ENCODE measurements at places on chromosomes 13 and 19. TPM values are rescaled to one million over a fixed set of nuclear protein-coding genes. Genes with fewer than 3 reads are reported as not detected.

The POU4F1 gene
- under 0.01 TPM for total RNA-seq

The ZNF600 gene
- total RNA-seq: 0.31 TPM

The TEKTIP1 gene
- not detected for total RNA-seq

DNA sequence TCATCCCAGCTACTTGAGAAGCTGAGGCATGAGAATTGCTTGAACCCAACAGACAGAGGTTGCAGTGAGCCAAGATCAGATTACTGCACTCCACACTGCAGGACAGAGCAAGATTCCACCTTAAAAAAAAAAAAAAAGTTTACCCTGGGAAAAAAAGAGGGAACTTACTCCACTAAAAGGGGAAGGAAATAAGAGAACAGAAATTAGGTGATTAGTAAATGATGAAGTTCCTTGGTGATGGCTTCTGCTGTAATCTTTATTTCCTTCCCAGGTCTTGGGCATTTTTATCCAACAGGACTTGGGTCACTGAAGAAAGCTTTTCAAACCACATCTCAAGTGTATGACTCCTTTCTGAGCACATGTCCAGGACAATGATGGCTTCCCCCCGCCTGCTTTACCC is 9.3 kb downstream of the ZNF780A start:
- no peak for DNase-seq

DNA sequence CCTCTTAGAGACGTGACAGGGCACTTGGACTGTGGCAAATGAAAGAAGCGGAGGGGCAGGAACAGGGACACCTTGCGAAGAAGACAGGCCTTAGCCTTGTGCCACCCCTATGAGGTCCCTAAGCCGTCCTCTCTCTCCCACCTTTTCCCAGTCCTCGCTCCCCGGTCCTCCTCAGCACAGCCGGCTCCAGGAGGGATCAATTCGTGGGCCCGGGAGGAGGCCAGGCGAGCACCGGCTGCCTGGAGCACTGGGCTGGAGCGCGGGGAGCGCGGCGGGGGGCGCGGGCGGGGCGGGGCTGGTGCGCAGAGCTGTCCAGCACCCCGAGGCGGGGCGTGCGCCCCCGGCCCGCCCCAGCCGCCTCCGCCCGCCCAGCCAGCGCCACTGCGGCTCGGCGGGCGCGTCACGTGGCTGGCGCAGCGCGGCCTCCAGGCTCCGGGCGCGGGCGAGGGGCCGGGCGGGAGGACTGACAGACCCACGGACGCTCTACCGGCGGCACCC is at the start of gene LRP3:
TSS of gene LRP3 (plus strand) at position 466 of the 498 bp plus-strand sequence. CDS start 456 bp downstream, outside the sequence.
- DNase-seq: peak; percentile 60

DNA sequence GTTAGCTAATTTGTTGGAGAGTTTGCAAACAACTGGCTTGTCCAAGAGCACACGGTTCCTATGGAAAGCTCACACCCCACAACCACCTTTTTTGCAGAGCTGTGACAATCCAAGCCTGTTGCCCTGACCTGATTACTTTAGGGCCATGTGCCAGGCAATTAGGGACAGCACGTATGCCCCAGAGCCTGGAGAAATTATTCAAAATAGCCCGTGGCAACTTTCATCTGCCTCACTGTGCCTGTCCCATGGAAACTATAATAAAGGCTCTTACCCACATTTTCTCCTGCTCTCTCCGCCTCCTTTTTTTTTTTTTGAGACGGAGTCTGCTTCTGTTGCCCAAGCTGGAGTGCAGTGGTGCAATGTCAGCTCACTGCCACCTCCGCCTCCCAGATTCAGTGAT is 18.6 kb upstream of the FBN3 start:
- DNase-seq: no peak

DNA sequence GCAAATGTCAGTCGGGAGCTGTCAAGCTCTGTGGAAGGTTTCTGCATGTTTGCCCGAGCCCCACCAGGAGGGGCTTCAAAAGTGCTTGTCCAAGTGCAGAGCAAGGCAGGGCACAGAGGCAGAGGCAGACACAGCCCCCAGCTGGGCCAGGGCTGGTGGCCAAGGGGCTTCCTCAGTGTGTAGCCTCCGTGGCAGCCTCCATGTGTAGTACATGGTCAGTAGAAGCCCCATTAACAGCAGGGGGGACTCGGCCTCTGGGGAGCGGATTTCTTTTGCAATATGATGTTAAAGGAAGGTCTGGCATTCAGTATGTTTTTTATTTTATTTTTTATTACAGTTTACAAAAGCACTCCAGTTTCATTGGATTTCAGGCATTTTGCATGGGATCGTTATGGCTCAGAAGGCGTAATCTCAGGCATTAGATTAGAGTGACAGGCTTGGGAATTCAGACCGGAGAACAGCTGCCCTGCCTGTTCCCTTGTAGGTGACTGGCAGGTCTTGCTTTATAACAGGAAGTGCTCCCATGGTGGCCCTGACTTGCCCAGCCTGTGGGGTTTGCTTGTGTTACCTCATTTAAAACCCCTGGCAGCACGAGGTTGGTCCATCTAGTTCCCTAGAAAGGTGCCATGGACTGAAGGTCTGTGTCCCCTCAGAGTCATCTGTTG is 129.2 kb downstream of the KDM4B start:
- no peak for DNase-seq

DNA sequence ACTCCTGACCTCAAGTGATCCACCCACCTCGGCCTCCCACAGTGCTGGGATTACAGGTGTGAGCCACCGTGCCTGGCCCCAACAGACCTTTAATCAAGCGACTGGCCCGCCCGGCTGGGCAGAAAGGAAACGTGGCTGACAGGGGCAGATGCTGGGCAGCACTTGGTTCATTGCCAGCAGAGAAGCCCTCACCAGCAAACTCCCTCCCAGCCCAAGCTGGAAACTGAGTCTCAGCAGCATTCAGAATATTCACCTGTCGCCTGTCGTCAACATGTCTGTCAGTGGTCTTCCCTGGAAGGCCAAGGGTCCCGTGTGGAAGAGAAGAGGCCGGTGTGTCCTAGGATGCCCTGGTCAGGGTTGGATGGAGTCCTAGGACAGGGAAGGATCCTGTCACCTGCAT is 245.0 kb downstream of the TEX29 start:
- no peak for DNase-seq

DNA sequence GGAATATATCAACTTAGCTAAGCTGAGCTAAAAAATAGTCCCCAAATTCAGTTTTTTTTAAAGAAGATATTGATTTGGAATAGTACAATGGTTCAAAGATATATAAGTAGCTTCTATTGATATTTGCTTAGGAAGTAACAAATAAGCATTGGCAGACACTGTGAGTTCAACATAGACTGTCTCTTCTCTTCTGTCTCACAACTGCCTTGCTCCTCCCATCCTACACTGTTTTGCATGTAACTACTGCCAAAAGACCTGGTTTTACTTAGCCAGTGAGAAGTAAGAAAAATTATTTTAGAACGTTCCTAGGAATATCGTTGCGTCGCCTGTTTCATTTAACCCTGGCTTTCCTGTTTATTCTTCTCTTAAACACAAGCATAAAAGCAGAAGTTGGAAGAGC is 859.0 kb upstream of the SPRY2 start:
- no peak for DNase-seq

GRCh38 chr19:7928334-7928706 is 2.4 kb upstream of the CTXN1 start:
- no peak for DNase-seq

GRCh38 chr19:6610934-6611852 is 20.2 kb upstream of the CD70 start:
- DNase-seq: no peak

Data from occipital lobe (tissue), 3 donors.